ENCODE measurements at places on chromosomes 1 and 21.

DNA sequence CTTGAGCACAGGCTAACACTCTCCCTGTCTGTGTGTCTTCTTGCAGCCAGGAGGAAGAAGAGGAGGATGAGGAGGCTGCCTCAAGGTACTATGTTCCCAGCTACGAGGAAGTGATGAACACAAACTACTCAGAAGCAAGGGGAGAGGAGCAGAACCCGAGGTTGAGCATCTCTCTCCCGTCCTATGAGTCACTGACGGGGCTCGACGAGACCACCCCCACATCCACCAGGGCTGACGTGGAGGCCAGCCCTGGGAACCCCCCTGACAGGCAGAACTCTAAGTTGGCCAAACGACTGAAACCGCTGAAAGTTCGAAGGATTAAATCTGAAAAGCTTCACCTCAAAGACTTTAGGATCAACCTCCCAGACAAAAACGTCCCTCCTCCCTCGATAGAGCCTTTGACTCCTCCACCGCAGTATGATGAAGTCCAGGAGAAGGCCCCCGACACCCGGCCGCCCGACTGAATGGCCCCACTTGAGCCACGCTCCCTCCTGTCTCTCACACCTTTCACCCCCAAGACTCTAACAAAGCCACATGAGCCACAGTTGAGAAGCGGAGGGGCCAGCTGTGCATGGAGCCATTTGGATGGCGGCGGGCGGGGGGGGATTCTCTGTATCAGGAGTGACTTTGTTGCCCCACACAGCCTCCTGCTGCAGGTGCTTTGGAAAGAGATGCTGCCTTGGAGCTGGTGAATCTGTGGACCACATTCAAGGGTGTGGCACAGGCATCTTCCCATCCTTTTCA is 27.6 kb upstream of the FHAD1 start:
- no peak for DNase-seq

GRCh38 chr1:227559499-227559898 is 3.9 kb upstream of the ZNF678 start:
- DNase-seq: no peak

- peak; percentile 62 for DNase-seq
These were observed 3.4 kb upstream of the TMEM222 start for GRCh38 chr1:27318596-27318995.

GRCh38 chr1:235207209-235207565 is 46.1 kb upstream of the RBM34 start:
- DNase-seq: no peak

DNA sequence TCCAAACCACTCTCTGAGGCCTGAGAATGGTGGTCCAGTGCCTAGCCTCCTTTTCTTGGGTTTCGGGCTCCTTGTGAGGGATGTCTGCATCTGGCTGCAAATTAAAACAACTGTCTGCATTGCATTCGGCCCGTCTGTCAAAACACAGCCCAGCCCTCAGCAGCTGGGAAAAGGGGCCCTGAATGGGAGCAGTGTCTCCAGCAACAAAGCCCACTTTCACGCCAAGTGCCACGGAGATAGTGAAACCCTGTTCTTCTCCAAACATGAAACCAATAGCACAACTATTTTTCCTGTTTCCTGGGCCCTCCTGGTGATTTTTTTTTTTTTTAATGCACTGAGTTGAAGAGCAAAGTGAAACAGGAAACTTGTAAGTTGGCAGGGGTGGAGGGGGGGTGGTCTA is 138.4 kb downstream of the PLXNA2 start:
- DNase-seq: no peak

DNA sequence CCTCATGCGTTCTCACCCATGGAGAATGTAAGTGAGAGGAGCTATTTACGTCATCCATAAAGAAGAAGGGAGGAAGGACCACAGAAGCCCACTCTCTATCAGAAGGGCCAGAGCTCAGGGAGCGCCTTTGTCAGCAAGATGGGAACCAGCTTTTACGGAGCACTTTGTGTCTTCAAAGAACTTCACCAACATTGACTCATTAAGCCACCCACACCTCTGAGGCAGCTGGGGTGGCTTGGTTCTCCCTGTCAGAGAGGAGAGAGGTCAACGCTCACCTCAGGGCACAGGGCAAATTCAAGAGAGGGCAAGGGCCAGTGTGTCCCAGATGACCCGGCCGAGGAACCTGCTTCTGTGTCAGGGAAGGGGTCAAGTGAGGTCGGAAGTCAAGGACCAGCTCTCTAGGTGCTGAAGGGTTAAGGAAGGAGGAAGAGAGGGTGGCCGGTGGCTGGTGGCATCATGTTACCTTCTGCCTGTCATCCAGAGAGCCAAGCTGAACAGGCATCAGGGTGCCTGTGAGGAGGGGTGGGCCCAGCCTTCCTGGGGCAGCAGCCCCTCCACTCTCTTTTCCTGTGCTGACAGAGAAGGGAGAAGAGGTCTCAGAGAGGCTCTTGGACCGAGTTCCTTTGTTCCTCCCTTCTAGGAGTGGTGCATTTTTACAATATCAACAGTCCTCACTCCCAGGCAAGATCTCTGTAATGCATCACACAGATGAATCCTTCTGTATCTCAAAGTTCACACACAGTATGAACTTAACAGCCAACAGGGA is 109.0 kb downstream of the ETS2 start:
- peak; percentile 29 for DNase-seq

DNA sequence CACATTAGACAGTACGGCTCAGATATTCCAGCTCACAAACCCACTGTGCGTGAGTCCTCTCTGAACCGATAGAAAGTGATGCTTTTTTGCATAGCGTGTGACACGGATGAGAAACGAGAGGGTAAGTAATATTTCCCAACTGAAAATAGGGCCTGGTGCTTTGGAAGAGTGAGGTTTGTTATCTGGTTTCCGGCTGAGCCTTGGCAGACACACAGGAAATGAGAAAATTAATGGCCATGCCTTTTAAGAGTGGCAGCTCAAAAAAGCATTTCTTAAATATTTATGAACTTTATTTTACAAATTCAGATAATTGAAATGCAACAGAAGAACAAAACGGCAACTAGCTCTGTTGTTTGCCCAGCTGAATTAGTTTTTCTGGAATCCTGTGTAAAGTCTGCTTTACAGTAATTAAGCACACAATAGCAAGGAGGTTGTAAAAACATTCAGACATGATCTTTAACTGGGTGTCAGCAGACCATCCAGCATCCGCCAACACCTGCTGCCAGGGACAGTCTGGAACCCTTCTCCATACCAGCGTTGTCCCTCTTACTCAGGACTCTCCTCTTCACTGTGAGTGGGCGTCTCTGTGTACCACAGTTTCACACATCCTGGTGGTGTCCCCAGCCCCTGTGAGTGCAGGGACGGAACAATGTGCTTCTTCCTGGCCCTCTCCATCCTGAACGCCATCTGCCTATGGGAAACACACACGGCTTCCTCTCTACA is 155.4 kb downstream of the PGBD5 start:
- no peak for DNase-seq

DNA sequence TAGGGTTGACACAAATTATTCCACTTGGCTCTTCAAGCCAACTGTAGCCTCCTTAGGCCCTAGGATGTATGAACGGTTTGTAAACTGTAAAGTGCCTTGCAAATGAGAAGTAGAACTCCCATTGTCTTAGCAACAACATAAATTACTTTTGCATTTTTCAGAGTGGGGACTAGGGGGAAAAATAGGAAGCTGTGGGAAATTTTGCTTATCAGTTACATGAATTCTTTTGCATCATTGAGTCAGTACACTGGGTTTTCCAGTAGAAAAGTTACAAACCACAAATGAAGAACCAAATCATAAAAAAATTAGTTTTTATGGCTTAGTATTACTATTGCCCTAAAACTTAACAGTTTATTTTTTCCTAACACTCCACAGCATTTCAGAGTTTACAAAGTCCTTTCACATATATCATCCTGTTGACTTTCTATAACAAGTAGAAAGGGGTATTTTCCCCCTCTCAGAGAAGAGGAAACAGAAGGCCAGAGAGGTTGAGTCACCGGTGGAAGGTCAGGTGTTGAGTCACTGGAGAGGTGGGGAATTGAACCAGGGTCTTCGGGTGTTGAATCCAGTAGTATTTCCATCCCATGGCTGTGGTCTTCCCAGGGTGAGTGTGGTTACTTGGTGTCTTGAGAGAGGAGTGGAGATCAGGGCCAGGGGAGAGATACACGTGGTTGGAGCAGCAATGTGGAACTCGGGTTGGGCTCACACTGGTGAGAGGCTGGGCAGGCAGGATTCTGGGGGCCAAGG is 71.9 kb upstream of the USP24 start:
- DNase-seq: no peak

GRCh38 chr1:70048336-70049094 is 156.9 kb downstream of the LRRC40 start:
- DNase-seq: peak; percentile 45

- DNase-seq: peak; percentile 63
These were observed 7.7 kb upstream of the HTR1D start for GRCh38 chr1:23224739-23225648.

GRCh38 chr1:211483896-211484612 is 7.9 kb downstream of the RD3 start:
- DNase-seq: peak; percentile 30

GRCh38 chr21:27023186-27023585 is 56.3 kb upstream of the ADAMTS5 start:
- DNase-seq: no peak

DNA sequence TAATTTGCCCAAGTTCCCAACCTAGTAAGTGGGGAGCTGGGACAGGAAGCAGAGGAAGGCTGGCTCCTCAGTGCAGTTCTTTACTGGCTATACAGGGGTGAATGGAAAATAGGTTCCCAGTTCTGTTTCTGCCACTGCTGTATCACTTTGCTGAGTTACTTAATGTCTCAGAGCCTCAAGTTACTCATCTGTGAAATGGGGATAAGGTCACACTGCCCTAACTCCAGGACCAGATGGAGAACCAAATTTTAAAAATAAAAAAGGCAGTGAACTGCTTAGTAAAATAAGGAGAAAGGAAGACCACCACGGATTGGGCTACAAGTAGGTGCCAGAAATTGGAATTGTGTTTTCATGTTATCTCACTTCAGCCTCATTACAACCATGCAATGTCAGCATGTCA is 147.8 kb downstream of the OMA1 start:
- DNase-seq: no peak

- no peak for DNase-seq
These were observed 32.0 kb downstream of the OLFM3 start for GRCh38 chr1:101964708-101965107.

GRCh38 chr1:185368313-185368855 is 51.3 kb upstream of the IVNS1ABP start:
- DNase-seq: no peak

DNA sequence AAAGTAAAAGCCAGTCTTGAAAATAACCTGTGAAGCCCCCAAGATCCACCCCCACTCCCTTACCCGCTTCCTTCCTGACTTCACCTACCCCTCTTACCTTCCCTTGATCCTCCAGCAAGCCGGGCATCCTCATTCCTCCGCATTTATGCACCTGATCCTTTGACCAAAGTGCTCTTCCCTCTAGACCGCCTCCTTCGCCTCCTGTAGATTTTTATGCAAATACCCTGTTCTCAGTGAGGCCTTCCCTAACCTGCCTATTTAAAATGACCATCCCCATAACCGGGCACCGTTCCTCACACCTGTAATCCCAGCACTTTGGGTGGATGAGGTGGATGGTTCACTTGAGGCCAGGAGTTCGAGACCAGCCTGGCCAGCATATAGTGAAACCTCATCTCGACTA is 1.1 kb upstream of the NENF start:
- no peak for DNase-seq

- DNase-seq: no peak
These were observed 21.8 kb downstream of the RSPH1 start for GRCh38 chr21:42474043-42474831.

DNA sequence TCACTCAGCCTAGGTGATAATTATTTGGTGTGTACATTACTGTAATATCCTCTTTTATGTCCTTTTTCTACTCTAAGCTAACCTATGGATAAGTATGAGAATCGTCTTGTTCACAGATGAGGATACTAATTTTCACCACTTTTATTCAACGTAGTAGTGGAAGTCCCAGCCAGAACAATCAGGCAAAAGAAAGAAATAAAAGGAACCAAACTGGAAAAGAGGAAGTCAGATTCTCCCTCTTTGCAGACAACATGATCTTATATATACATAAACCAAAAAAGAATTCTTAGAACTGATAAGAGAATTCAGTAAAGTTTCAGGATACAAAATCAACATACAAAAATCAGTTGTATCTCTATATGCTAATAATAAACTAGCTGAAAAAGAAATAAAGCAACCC is 12.6 kb upstream of the RGL1 start:
- no peak for DNase-seq

DNA sequence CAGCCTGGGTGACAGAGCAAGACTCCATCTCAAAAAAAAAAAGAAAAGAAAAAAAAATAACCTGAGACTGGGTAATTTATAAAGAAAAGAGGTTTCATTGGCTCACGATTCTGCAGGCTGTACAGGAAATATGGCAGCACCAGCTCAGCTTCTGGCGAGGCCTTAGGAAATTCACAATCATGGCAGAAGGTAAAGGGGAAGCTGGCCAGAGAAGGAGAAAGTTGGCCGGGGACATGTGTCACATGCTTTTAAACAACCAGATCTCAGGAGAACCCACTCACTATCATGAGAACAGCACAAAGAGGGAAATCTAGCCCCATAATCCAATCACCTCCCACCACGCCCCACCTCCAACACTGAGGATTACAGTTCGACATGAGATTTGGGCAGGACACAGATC is 125.3 kb downstream of the DISP1 start:
- DNase-seq: no peak

GRCh38 chr1:76037324-76037723 is 37.2 kb upstream of the ST6GALNAC3 start:
- DNase-seq: no peak

DNA sequence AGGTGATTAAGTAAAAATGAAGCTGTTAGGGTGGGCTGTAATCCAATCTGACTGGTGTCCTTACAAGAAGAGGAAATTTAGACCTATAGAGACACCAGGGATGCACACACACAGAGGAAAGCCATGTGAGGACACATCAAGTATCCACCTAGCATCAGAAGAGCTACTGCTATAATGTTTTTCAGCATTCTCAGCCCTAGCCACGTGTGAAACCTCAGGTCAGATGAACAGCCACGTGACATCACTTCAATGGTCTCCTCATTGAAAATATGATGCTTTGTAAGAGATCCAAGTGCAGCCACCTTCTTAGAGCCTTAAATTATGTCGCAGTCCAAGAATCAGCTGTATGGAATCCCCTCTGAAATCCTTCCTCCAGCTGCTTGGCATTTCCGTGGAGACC is 65.1 kb downstream of the C1orf87 start:
- no peak for DNase-seq

DNA sequence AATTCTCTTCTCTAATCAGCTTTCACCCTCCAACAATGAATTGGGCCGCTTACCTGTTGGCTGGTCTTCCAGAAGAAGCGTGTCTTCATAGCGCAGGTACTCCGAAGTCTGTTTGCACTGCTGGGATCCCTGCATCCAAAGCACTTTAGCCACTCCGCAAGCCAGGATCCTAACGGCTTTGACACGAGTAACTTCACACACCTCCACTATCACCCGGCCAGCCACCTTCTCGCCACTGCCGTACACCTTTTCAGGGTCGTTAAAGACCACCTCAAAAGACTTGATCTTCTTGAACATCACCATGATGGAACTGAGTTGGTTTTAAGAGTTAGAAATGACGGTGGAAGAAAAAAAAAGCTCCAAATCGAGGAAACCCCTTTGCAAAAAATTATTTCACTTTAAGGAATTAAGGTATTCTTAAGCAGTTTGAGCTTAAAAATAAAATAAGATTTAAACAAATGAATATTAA is 381 bp downstream of the TXNIP start:
- DNase-seq: no peak
